ENCODE measurements at places on chromosomes 4 and X.

DNA sequence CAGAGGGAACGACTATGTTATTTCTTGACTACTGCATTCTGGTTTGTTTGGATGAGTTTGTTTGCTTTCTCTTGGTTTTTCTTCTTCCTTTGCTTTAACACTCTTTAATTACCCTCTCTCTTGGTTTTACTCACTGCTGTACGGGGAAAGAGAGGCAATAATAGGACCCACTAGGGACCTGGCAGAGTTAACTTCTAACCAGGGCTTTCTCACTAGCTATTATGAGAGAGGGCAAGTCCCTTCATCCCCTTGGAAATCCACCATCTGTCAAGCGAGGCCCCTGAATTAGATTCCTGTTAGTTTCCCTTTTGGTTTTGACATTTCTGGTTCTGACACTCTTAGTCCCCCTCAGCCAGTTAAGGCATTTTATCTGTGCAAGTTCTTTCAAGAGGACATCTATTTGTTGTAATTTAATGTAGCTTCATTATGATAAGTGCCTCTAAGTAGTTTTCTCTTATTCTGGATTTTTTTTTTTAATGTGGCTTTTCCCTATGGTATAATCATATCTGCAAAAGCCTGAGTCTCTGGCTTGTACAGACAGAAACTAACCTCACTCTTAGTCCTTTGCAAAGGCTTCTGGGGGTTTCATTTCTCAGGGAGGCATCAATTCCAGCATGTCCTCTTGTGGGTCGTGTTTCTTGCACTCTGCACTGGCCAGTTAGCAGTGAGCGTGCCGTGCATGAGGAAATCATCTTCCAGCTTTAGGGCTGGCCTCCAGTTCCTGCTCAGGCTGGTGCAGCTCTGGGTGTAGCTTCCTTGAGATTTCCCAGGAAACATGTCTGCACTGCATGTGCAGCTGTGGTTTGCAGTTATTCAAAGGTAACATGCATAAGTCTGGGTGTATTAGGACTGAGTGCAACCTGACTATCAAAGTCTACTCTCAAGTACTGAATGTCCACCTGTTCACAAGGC, 221.3 kb downstream of the STIM2 start:
- DNase-seq = no peak

GRCh38 chr4:111453216-111453615, 692.0 kb upstream of the FAM241A start:
- no peak for DNase-seq

DNA sequence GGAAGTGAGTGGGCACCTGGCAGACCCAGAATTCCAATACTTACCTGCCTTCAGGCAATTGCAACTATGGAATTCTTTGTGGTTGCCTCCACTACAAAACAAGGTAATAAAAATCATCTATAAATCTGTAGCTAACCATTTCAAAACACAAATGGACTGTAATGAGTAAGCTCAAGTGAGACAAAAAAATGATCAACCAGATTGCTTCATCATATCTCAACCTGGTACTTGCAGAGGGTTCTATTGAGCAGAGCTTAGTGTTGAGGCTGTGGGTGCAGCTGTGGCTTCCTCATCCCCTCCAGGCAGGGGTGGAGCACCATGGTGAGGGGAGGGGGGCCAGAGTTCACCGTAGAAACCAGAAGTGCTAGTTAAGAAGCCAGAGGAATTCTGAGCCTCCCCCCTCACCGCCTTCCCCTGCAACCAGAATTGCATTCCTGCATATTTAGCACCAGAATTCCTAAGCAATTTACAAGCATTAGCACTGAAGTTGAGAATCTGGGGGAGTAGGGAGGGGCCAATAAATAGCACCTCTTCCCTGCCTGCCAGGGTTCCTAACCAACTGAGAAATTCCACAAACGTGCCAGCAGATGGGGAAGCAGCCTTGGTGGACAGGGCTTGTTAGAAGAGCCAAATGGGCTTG, 11.5 kb downstream of the CTAG1A start:
- DNase-seq = peak; percentile 5

GRCh38 chrX:66680451-66680850, 41.6 kb upstream of the EDA2R start:
- DNase-seq = no peak

GRCh38 chrX:118973389-118974087, 880 bp upstream of the LONRF3 start:
- no peak for DNase-seq
